Ovary (tissue), 10 donors: ENCODE measurements at places on chromosomes 6 and 20. TPM values are rescaled to one million over a fixed set of nuclear protein-coding genes. Genes with fewer than 3 reads are reported as not detected.

The PRSS35 gene
- total RNA-seq = 4.9 TPM

DNA sequence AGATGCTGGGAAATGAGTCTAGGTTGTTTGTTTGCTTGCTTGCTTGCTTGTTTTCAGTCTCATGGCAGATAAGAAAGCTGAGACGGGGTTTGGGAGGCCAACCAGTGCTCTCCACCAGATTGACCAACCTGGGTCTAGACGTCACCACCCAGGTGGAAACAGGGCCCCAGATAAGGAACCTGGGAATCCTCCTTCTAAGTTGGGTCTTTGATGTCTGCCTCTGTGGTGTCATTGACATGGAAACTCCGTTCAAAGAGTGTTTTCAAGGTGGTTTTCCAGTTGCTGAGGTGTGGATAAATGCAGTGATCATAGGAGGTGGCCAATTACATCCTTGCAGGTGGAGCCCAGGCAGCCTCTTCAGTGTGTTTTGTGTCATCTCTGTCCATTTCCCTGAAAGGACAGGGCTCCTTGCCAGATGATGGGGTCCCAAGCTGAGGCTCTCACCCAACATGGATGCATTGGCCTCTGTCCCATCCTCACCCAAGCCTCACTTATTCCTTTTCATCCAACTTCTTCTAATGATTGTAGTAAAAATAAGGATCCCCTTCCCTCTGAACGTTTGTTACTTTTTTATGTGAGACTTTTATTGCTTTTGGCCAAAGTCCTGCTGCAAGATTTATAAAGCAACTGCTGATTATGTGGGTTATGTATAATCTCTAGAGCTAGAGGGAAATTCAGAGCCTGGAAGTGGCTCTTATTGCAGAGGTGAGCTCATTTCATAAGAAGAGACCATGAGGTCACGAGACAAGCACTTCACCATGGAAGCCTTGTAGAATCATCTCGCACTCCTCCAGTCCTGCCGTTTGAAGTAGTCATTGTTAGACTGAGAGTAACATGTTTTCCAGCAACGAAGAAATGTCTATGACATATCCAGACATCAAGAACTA lies 32.0 kb upstream of the SYNDIG1 start:
- no peak for DNase-seq

The RIPPLY2 gene
- 0.22 TPM for total RNA-seq

The ZSCAN9 gene
- 16.0 TPM for total RNA-seq

DNA sequence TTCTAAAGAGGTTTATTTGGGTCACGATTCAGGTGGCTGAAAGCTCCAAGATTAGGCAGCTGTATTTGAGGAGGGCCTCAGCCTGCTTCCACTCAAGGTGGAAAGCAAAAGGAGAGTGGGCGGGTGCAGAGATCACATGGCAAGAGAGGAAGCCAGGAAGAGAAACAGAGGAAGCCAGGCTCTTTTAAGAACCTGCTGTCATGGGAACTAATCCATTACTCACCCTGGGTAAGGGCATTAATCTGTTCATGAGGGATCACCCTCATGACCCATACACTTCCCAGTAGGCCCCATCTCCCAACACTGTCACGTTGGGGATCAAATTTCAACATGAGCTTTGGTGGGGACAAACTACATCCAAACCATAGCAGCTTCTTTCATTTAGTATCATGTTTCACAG lies 53.9 kb downstream of the DHX35 start:
- DNase-seq = no peak

GRCh38 chr20:23161968-23162696 lies 76.0 kb upstream of the CD93 start:
- peak; percentile 66 for DNase-seq

GRCh38 chr6:3455569-3456394 lies 1.1 kb downstream of the SLC22A23 start:
- peak; percentile 30 for DNase-seq

DNA sequence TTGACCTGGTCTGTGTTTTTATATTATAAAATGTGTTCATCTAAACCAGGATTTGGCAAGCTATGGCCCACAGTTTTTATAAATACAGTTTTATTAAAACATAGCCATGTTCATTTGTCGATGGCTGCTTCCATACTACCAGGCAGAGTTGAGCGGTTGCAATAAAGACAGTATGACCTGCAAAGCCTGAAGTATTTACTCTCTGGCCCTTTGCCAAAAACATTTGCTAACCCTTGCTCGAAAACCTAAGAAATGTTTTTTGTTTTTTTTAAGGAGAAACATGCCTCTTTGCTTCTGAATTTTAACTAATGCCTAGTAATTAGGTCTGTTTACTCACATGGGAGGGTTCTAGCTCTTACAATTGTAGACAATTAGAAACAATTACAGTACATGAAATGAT lies 67.4 kb upstream of the SMIM28 start:
- DNase-seq = no peak

DNA sequence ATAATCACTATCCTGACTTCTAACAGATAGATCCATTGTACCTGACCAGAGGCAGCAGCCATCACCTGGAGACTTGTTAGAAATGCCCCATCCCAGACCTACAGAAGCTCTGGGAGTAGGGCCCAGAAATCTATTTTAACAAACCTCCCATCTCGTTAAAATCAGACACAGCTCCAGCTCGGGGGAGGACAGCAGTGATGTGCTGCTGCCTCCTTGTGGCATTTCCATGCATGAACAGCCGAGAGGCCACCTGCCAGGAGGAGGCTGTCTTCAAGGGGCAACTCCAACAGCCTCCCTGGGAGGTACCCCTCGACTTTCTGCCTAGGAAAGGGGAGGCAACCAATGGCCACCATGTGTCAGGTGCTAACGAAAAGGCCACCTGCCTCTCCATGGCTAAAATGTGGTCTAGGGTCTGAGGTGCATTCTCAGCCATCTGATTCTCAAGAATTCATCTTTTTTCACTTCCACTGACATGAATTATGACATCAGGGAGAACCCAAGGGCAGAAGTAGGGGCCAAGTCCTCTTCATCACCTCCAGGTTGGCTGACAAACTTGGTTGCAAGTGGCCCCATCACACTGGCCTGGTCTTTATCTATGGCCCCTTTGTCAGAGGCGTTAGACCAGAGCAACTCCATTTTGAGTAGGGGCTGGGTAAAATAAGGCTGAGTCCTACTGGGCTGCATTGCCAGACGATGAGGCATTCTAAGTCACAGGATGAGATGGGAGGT lies 12.2 kb upstream of the KCNK15 start:
- peak; percentile 85 for DNase-seq

- DNase-seq = no peak
These were observed 31.0 kb downstream of the LCA5 start for GRCh38 chr6:79506251-79506650.

- no peak for DNase-seq
These were observed 654.7 kb upstream of the FLRT3 start for GRCh38 chr20:14992153-14992552.

DNA sequence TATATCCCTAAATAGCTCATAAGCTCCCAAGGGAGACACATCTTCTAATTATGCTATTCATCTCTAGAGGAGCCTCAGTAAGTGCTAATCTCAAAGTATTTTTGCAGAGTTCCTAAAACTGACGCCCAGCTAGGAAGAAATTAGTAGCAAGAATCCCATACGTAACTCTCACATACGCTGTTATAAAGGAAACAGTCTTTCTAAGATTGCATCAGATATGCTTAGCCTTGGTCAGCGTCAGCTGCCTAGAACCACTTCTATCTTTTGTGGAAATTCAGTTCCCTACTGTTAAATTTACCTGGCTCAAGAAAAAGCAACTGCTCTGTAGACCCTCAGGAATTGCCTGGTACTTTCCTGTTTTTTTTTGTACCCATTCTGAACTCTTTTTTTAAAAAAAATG lies 13.6 kb downstream of the RIPOR2 start:
- no peak for DNase-seq

DNA sequence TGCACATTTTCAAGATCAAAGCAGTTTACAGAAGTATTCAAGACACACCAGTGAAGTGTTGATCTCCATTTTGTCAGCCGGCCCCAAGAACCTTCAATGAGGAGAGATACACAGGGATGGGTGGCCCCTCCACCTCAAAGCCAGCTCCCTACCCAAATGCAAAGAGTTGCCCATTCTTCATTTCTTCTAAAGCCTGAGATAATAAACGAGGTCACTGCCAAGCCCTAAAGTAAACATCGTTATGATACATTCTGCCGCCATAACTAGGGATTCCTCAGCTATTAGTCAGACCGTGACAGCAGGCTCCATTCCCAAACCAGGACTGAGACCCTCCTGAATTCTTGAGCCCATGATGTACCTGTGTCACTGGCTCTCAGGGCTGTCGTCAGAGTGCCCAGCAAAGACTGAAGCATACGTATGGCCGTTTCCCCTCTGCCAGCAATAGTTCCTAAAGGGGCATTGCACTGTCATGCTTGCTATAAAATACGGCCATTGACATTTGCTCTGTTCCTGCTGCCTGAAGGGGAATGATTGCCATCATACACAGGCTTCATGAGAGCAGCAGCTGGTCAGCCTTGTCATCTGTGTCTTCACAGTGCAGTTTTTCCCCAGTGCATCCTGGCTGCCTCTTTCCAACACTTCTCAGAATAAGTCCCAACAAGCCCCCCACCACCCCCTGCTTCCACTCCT lies 41.7 kb downstream of the ISM1 start:
- no peak for DNase-seq

The ARMC12 gene
- 0.73 TPM for total RNA-seq

DNA sequence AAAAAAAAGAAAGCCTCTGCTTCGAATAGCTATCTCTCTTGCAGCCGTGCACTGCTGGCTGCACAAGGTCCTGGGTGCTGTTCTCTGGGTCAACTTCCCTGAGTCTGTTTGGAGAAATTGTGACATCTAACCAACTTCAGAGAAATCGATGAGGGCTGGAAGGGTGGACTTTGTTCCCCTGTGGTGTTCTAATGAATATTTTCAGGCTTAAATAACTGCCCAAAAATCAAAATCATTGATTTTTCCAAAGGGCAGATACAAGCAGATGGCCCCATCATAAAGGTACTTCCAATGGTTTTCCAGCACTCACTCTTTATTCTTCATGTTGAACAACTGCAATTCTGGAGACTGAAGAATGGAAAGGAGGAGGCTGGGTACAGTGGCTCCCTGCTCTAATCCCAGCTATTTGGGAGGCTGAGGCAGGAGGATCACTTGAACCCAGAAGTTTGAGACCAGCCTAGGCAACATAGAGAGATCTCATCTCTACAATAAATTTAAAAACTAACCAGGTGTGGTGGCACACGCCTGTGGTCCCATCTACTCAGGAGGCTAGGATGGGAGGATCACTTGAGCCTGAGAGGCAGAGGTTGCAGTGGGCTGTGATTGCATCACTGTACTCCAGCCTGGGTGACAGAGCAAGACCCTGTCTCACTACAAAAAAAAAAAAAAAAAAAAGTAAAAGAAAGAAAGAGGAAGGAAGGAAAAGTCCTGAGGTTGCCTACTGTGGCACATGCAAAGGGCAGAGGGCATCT lies 59.1 kb downstream of the FOXA2 start:
- DNase-seq = no peak

The TP53TG5 gene
- total RNA-seq = 0.89 TPM
